Smooth muscle cell of the brain vasculature (primary cell): ENCODE measurements at places on chromosomes 2 and 18.

DNA sequence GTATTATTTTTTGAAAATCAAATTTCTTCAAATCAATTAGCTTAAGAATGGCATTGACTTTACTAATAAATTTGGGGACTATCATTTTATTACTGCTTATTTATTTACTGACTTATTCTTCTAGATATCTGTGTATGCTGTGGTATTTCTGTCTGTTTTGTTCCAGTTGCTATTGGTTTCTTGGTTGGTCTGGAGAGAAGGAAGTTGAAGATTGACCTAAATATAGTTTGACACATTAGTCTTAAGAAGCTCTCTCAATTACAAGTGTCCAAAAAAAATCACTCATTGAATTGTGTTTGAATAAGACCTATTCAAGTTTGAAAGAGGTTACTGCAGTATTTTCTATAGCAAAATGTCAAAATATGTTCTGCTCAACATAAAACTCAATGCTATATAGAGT is 153.3 kb upstream of the KYNU start:
- DNase-seq = no peak

DNA sequence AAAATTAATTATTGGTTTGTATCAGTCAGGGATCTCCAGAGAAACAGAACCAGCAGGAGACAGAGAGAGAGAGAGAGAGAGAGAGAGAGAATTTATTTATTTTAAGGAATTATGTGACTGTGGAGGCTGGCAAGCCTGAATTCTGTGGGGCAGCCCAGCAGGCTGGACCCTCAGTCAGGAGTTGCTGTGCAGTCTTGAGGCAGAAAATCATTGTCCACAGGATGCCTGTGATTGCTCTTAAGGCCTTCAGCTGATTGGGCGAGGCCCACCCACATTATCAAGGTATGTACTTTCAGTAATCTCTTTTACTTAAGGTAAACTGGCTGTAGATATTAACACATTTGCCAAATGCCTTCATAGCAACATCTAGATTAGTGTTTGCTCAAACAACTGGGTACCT is 155.3 kb downstream of the SEPTIN10 start:
- no peak for DNase-seq

GRCh38 chr2:120566331-120567035 is 169.2 kb upstream of the GLI2 start:
- DNase-seq = peak; percentile 46

DNA sequence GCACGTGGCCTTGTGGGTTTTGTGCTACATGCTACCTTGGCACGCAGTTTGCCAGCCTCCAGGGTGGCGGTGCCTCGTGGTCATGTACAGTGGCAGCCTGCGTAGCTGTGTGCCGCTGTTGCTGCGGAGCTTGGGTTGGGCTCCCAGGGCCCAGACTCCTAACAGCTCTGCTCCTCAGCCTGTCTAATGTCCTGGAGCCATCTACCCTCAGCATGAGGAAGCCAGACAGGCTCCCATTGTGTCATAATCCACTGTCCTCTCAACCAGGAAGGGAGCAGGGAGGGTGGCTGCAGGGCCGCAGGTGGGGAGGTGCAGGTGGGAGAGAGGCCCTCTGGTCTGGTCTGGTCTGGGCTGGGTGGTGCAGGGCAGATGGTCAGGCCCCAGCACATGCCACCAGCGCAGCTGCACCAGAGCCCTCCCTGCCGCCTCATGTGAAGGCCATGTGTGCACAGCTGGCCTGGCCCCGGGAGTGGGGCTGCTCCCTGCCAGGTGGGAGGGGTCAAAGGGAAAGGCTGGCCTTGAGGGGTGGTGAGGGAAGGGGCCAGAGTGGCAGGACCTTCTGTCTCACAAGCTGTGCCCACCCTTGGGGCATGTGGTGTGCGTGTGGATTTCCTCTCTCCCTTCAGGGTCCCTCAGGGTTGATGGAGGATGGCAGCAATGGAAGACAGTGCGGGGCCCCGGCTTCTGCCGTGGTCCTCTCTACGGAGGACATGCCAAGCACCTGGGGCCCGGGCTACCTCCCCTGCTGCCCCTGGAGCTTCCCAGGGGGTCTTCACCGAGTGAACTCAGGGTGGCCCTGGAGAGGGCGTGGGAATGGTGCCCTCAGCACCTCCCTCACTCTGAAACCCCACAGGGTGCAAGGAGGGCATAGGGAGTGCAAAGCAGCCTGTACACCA is 4.8 kb downstream of the ATOH8 start:
- DNase-seq = no peak

DNA sequence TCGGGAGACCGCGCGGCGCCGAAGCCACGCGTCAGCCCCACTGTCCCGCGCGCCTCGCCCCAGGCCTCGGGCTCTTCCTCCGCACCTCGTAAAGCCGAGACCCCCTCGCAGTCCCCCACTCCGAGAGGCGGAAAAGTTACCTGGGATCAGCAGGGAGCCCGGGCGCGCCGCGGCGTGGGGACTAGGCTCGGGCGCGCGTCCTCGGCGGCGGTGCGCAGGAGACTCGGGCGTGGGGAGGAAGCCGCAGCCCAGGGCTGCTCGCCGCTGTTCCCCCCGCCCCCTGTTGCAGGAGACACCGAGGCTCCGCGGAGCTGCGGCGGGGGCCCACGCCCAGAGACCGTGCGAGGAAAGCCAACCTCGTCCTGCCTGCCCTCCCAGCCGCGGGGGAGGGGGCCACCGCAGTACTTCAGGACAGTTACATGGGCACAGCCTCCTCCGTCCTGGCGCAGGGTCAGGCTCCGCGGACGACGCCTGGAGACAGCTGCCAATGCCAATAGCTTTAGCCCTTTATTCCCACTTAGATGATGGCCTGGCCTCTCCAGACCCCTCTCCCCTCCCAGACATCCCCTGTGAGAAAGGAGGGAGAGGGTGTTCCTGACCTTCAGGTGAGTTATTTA is at the start of gene EPB41L3:
Gene EPB41L3, minus strand, starts transcription at position 225 of the 617 bp plus-strand sequence. CDS start 54,814 bp downstream, outside the sequence.
- DNase-seq = no peak

DNA sequence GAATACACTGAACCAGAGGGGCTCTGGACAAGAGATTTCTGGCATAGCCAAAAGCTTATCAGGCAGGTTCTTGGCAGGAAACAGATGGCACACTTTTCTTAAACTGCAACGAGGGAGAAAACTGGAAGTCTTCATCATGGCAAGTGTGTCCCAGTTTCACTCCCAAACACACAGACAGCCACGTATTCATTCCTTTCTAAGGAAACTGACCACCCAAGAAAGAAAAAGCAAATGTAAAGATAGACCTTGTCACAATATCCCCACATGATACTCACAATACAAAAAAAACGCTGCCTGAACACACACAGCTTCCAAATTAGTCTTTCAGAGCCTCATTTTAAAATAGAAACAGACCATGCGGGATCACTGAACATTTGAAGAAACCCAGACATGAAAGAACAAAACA is 40.6 kb upstream of the RTTN start:
- no peak for DNase-seq

GRCh38 chr2:12107939-12108338 is 361.5 kb downstream of the LPIN1 start:
- DNase-seq = no peak

GRCh38 chr18:14922965-14923565 is 175.1 kb downstream of the ANKRD30B start:
- no peak for DNase-seq

DNA sequence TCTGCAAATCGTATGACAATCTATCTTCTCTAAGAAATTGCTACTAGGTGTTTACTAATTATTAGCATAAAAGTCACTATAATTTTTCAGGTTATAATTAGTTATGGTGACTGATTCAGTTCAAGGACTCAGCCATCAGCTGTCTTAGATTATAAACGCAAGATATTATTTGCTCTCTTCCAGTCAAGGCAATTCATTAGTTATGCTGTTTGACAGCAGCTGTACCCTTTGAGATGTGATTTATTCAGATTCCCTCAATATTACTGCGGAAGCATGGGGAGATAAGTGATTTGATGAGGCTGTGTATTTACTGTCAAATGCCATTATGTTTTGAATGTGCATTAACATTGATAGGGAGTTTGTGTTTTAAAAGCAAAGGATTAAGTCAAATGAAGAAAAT is 558.9 kb upstream of the FSIP2 start:
- DNase-seq = no peak

GRCh38 chr2:38074764-38075506 is 1.0 kb downstream of the CYP1B1 start:
- DNase-seq = no peak

GRCh38 chr2:231662028-231662810 is 46.1 kb upstream of the PTMA start:
- DNase-seq = peak; percentile 97

DNA sequence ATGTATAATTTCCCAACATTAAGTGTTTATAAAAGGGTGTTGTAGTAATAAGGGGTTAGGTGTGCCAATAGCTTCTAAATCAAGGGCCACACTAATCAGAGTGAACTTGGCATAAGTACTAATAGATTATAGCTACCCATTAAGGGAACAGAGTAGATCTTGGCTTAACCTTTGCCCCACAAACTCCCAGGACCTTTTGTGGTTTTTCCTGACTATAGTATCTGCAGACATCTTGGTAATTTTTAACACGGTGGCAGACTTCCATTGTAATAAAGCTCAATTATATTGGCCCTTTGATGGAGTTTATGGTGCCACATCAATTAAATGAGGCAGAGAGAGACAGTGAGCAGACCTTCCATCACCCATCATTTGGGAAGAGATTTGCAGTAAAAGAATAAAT is 358.5 kb upstream of the HNRNPA3 start:
- DNase-seq = no peak

- DNase-seq = no peak
Observed at GRCh38 chr2:33433279-33434235, 42.9 kb upstream of the RASGRP3 start.

GRCh38 chr2:166314022-166314759 is 61.6 kb downstream of the SCN9A start:
- no peak for DNase-seq

DNA sequence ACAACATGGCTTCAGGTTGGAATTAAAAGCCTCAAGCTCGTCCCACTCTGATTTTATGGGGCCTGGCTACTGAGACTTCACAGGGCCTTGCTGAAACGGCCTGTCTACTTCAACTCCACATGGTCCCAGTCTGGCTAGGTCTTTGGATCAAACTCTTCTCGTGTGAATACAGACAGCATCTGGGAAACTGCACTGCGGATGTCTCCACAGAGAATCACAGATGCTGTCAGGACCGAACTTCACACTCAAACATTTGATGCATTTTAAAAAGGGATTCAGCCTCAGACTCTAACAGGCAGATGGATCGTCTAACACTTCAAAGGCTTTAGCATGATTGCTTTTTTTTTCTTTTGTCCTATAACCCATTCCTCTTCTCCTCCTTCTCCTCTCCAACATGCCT is 198.5 kb downstream of the ZNF521 start:
- DNase-seq = no peak

GRCh38 chr18:26227051-26227670 is 916 bp downstream of the TAF4B start:
- DNase-seq = no peak

- no peak for DNase-seq
Observed at GRCh38 chr18:62603979-62604378, 81.2 kb downstream of the ZCCHC2 start.

- no peak for DNase-seq
Observed at GRCh38 chr2:169066897-169067296, 2.5 kb upstream of the DHRS9 start.

DNA sequence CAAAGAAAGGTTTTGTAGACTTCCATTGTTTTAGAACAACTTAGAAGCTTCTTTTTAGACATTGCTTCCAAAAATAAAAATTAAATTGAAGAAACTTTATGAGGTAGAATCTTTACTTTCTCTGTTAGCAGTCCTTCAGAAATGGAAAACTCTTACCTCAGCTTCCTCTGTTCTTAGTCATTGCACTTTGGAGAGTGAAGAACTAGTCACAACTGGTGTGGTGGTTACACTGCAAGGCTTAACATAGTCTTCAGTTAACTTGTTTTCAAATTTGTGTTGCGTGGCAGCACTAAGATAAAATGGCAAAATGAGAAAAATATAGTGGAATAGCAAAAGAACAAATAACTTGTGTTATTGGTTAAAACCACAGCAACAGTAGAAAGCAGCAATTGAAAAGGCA is 332.6 kb downstream of the KIAA1328 start:
- DNase-seq = no peak

DNA sequence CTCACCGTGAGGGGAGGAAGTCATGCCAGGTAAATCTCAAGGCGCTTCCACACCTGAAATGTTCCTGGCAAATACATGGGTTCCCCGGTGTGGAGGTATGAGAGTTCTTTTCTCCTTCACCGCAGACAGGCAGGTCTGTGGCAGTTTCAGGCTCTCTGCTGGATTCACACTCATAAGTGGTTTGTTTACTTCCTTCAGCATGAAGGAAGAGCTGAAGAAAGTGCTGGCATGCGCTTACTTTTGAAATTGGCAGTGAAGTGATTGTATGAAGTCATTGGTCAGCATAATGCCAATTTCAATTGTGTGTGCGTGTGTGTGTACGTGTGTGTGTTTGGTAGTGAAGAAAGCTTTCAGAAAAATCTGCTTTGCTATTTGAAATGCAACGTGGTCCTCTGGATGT is 43.4 kb downstream of the RNF144A start:
- no peak for DNase-seq
